GM12878 (cell line): ENCODE measurements at places on chromosomes 7 and 10.

DNA sequence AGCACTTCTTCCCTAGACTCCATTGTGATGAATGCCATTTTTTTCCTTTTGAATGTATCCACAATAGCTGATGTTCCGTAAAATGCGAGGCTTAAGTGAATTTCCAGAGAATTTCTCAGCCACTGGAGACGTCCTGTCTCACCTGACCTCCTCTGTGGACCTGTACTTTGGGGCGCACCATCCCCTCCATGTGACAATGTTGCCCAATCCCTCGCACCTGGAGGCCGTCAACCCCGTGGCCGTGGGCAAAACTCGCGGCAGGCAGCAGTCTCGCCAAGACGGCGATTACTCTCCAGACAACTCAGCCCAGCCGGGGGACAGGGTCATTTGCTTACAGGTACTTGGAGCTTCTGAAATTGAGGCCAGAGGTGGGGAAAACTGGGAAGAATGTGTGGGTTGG lies 20.2 kb downstream of the DHTKD1 start:
- no peak for DNase-seq

- no peak for DNase-seq
Observed at GRCh38 chr7:13036256-13036780, 348.9 kb downstream of the ARL4A start.

DNA sequence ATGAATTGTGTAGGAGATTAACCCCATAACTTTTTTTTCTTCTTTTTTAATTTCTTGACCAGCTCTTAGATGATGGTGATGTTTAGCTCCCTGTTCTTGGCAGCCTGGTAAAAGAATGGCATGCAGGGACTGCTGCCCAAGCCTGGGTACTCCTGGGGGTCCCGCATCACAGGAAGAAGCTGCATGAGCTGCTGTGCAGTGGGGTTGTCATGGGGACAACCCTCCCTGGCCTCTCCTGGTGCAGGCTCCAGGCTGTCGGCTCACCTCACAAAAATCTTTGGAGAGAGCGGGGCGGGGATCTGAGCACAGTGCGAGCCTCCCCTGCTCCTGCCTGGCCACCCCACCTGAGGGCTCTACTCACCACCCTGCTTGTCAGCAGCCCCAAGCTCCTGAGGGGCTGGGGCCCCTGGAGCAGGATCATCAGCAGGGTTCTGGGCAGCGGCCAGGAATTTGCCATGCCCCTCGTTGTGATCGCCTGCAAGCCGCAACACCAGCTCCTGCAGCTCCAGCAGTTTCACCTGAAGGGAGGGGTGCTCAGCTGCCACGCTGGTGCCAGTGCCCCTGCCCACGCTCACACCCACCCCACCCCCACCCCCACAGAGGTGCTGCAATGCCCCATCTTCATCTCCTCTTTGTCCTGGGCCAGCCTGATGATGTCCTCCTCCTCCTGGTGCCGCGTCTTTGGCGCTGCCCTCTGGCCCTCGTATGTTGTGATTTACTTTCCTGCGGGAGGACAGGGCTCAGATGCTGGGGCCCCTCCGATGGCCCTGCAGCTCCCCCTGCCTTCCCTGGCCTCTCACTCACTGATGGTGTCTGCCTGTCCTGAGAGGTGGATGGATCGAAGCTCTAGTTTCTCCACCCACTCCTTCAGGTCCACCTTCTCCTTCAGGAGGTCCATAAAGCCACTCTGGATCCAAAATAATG lies 15.5 kb upstream of the MTPAP start:
- no peak for DNase-seq

DNA sequence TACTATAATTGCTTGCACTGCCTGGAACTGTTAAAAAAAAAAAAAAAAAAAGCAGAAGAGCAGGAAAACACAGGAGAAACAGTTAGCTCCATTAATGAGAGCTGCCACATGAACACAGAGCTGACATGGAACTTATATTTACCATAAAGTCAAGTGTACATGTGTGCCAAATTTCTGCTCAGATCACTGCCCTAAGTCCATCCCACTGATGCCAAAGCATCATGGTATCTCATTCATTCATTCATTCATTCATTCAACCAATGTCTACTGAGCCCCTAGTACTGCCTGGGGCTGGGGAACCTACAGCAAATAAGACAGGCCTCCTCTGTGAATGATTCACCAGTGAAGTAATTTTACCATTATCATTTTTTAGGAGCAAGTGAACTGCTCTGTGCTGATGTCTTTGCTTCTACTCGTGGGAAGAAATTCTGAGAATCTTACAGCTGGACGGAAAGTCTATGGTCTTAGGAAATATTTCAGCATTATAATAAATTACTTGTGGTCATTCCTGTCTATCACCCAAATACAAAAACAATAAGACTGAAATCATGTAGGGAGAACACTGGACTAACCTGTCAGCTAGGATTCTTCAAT lies 58.8 kb upstream of the ABLIM1 start:
- no peak for DNase-seq

- no peak for DNase-seq
Observed at GRCh38 chr7:132518102-132518838, 58.0 kb downstream of the PLXNA4 start.

DNA sequence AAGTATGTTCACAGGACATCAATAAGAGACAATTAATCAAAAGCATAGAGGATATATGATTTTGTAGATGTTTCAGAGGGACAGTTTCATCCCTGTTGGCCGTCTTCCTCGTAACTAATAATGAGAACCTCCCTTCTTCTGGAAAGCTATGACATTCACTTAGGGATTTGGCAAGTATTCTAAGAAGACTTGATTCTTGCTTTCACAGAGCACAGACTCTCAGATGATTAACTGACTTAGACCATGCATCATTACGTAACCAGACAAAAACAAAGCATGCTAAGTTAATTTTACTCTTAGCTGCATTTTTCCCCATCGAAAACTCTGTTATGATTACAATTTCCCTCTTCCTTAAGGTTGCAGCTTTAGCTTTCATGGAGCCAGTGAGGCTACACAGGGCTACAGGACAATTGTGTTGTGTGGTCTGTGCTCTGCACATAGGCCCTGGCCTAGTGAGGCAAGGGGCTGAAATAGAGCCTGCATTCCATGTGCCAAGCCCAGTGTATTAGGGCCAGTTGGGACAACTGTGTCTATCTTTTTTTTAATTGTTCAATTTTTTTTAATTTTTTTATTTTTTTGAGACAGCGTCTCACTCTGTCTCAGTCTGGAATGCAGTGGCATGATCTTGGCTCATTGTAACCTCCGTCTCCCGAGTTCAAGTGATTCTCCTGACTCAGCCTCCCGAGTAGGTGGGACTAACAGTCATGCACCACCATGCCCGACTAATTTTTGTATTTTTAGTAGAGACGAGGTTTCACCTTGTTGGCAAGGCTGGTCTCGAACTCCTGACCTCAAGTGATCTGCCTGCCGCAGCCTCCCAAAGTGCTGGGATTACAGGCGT lies 105.3 kb downstream of the PLXDC2 start:
- DNase-seq = no peak

- DNase-seq = no peak
Observed at GRCh38 chr10:131694781-131695495, 205.9 kb upstream of the PPP2R2D start.

DNA sequence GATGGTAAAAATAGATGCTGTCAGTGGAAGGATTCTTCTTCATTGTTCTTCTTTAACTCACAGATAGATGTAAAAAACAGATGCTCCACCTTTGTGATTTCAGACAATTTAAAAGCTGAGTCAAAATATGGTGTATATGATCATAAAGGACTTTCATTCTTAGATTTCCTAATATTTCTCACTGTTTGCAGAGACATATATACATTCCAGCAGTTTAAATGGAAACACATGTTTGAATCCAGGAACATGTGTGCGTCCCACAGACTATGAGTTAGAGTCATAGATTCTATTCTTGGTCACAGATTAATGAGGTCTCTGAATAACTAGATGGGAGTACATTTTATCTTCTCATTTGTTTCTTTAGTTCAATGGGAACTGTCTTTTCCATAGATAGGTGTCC lies 109.6 kb downstream of the BICC1 start:
- no peak for DNase-seq

DNA sequence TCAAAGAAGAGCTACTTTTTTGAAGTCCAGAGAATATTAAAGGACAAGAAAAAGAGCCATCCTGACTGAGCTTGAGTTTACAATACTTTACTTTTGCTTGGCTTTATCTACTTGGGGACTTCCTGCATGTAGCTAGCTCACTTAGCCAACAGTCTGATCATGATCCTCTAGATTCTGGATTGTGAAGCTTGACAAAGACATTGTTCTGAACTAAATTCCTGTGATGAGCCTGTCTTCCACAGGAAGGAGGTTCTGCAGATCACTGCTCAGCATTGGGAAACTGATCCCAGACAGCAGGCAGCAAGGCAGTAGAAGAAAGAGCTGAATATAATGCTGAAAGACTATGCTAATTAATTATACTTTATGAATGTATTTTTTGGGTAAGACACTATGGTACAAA lies 296.4 kb downstream of the DGKB start:
- DNase-seq = no peak

- no peak for DNase-seq
Observed at GRCh38 chr10:95860166-95860940, 47.4 kb upstream of the CC2D2B start.

DNA sequence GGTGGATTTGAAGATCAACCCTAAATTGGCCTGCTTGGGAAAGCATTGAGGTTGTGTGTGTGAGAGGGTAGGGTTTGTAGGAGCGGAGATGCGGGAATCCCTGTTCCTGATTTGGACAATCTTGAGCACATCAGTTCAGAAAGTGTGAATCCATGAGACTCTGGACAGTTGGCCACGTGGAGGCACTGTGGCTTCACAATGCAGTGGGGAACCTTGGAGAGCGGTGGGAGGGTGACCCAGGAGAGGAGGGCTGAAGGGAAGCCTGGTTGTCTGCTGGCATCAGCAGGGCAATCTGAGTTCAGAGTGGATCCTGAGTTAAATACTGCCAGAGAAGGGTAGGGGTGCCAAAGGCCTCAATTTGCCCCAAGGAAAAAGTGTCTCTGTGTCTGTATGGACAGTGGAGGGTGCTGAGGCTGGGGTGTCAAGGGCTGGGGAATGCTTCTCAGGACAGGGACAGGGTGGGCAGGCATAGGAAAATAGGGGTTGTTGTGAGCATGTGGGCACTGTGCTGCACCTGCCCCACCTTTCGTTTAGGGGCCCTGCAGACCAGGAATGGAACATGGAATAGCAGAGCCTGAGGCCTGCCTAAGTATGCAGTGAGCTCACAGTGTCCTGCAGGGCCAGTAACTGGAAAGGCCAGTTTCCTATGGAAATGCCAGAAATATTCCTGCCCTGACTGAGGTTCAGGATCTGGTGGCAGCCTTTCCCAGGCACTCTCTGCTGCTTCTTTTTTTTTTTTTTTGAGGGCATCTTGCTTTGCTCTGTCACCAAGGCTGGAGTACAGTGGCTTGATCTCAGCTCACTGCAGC lies 162.9 kb upstream of the PRSS58 start:
- DNase-seq = no peak

DNA sequence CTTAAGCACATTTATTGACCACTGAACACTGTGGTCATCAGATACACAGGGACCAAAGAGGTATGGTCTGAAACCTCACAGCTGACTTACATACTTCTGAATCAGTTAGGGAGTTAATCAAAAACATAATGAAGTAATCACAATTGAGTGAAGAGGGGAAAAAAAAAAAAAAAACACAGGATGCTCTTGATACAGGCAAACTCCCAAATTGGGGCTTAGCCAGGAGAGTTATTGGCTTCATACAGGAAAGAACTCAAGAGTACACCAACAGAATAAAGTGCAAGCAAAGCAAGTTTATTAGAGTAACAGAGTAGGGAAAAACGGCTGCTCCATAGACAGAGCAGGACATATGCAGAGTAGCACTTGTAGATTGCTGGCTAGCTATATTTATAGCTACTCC lies 917.0 kb downstream of the CNTNAP2 start:
- no peak for DNase-seq

GRCh38 chr7:119783799-119784198 lies 489.2 kb upstream of the KCND2 start:
- DNase-seq = no peak

DNA sequence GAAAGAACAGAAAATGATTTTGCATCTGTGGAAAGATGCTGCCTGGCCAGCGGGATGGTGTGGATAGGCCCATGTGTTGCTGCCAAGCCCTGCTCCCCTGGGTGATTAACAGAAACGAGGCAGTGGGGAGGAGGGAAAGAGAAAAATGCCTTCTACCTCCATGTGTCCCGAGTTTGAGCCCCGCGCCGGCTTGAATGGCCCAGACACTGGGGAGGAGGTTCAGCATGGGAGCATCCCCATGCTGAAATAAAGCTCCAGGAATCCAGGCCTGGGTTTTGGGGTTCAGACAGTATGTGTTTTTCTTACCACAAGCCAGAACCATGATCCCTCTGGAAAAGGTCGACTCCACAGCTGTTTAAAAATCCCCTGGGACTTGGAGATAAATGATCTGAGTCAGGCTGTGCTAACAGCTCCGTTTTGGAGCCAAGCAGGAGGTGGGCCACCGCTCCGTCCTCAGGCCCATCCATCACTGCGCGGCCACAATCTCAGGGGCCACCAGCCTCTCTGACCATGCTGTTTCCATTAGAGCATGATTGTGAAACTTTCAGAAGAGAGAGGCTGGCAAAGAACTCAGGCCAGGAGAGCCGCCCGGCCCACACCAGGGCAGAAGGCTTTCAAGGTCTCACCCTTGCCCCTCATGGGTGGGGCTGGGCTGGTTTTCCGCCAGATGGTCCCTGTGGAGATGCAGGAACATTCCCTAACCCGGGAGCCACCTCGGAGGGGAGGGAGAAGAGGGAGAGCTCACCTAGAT lies 299.7 kb downstream of the ZEB1 start:
- no peak for DNase-seq

DNA sequence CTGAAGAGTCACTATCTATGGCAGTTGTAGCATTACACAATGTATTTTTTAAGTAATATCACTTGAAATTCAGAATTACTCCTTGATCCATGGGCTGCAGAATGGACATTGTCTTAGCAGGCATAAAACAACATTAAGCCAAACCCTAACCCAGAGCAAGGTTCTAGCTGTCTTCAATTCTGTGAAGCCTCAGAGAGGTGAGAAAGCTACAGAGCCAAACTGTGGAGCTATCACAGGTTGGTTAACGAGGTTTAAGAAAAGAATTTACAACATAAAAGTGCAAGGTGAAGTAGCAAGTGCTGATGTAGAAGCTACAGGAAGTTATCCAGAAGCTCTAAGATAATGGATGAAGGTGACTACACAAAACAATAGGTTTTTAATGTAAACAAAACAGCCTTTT lies 582.7 kb upstream of the POT1 start:
- DNase-seq = no peak

GRCh38 chr10:89165923-89166322 lies 41.2 kb downstream of the CH25H start:
- DNase-seq = no peak
